ENCODE measurements at places on chromosomes 13 and 19. TPM values are rescaled to one million over a fixed set of nuclear protein-coding genes. Genes with fewer than 3 reads are reported as not detected.

The ZNF627 gene
- total RNA-seq: 4.8 TPM

The FPR3 gene
- total RNA-seq: not detected

The ANKRD10 gene
- 61.3 TPM for total RNA-seq

The CGB7 gene
- 0.77 TPM for total RNA-seq

The U2AF1L4 gene
- total RNA-seq: 27.3 TPM

The NKPD1 gene
- 0.05 TPM for total RNA-seq

The GFY gene
- 0.18 TPM for total RNA-seq

The TEAD2 gene
- 14.1 TPM for total RNA-seq

The KCNN4 gene
- 53.4 TPM for total RNA-seq

The OR7D4 gene
- total RNA-seq: not detected

The PCDH9 gene
- total RNA-seq: 7.8 TPM

The SIAH3 gene
- not detected for total RNA-seq

The ZNF492 gene
- total RNA-seq: not detected

The C19orf33 gene
- total RNA-seq: 701 TPM

The TTYH1 gene
- total RNA-seq: 0.27 TPM

The ZNF154 gene
- total RNA-seq: not detected

The SYDE1 gene
- 14.2 TPM for total RNA-seq

The IL17D gene
- 1.0 TPM for total RNA-seq

The NPHS1 gene
- 0.77 TPM for total RNA-seq

The FARP1 gene
- total RNA-seq: 9.5 TPM

The MAST1 gene
- total RNA-seq: 1.9 TPM

The THSD1 gene
- total RNA-seq: 10.3 TPM

The MYBPC2 gene
- not detected for total RNA-seq

The GJA3 gene
- total RNA-seq: 1.1 TPM

The ZNF560 gene
- not detected for total RNA-seq

The FBXO17 gene
- 86.0 TPM for total RNA-seq

The EPSTI1 gene
- total RNA-seq: not detected

The KLF1 gene
- total RNA-seq: 0.06 TPM

The ITGBL1 gene
- total RNA-seq: 1.7 TPM

The GRK1 gene
- total RNA-seq: 0.02 TPM

The RASIP1 gene
- total RNA-seq: 0.19 TPM

The S1PR4 gene
- total RNA-seq: 0.20 TPM

The C19orf38 gene
- total RNA-seq: 0.11 TPM

The RDH8 gene
- 0.26 TPM for total RNA-seq

The KRTDAP gene
- not detected for total RNA-seq

The KLK4 gene
- 0.07 TPM for total RNA-seq

The RPS15 gene
- total RNA-seq: 1,671 TPM

The IL27RA gene
- 11.9 TPM for total RNA-seq

The C13orf46 gene
- 0.18 TPM for total RNA-seq
